ENCODE measurements at places on chromosomes 7 and 10. TPM values are rescaled to one million over a fixed set of nuclear protein-coding genes. Genes with fewer than 3 reads are reported as not detected.

The OR6V1 gene
- total RNA-seq, result not detected

The AMPH gene
- total RNA-seq, result 6.6 TPM

The SLC4A2 gene
- total RNA-seq, result 61.7 TPM

The C10orf53 gene
- not detected for total RNA-seq

The OPTN gene
- total RNA-seq, result 65.1 TPM

GRCh38 chr7:131795400-131795799, 239.0 kb upstream of the PODXL start:
- no peak overlapping the region for H3K4me3 ChIP-seq
- H3K4me1 ChIP-seq, result no peaks in the 10 kb centered on the region
- H3K27me3 ChIP-seq, result no peaks in the 10 kb centered on the region
- H3K36me3 ChIP-seq, result no peaks in the 10 kb centered on the region

GRCh38 chr10:117686606-117687005, 144.1 kb downstream of the EMX2 start:
- no peaks in the 10 kb centered on the region for H3K27me3 ChIP-seq
- no peaks in the 10 kb centered on the region for H3K36me3 ChIP-seq
- H3K4me1 ChIP-seq, result no peaks in the 10 kb centered on the region
- DNase-seq, result no peak
- no peak overlapping the region for H3K27ac ChIP-seq

Measured in transverse colon (tissue), 4 donors.